Left cardiac atrium (tissue), 4 donors: ENCODE measurements at places on chromosomes 12 and 14. TPM values are rescaled to one million over a fixed set of nuclear protein-coding genes. Genes with fewer than 3 reads are reported as not detected.
A peak's percentile ranks its signal among the peaks of the same experiment; 100 is the strongest.

DNA sequence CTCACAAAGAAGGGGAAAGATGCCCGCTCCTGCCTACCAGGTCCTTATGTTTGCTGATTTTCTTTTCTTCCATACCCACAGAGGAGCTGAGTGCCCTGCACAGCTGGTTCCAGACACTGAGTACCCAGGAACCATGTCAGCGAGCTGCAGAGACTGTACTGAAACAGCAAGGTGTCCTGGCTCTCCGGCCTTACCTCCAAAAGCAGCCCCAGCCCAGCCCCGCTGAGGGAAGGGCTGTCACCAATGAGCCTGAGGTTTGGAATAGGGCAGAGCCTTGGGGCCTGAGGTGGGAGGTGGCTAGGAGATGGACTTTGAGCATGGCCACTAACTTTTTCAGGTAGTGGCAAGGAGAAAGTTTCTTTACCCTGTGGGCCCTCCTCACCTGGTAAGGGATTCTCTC is 2.3 kb downstream of the MARS1 start:
- no peak for DNase-seq

GRCh38 chr14:81684696-81685095 is 151.0 kb upstream of the SEL1L start:
- no peak for DNase-seq

DNA sequence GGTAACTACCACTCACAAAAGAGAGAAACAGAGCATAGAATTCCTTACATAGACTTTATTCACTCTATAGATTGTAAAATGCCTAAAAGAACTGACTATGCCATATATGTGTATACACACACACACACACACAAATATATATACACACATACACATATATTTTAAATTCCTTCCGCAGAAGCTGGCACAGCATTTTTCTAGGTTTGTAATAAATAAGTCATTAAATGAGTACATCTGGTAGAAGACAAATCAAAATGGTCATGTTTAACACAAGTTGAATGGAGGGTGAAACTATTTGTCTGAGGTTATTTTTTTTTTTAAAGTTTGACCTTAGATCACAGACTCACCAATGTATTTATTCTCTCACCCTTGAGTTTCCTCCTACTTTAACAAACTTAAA is 58.2 kb downstream of the CCER1 start:
- DNase-seq: no peak

GRCh38 chr14:63598807-63599206 is 42.9 kb downstream of the WDR89 start:
- DNase-seq: no peak

DNA sequence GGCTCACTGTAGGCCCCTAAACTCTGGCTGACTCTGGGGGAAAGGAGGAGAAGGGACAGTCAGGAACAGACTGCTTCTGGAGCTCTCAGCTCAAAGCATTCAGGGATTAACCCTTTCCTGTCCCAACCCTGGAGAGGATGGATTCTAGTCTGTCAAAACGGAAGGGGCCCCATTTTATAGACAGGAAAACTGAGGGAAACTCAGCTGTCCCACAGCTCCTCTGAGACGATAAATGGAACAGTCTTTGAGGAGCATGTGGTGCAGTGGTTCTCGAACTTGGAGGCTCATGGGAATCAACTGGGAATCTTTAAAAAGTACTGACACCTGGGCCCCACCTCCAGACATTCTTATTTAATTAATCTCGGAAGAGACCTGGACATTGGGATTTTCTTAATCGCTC is 23.7 kb downstream of the SRRM4 start:
- no peak for DNase-seq

GRCh38 chr12:110058875-110059615 is 10.7 kb upstream of the C12orf76 start:
- no peak for DNase-seq

- DNase-seq: no peak
These were observed 594.1 kb downstream of the NRXN3 start for GRCh38 chr14:78764240-78764639.

Gene SYNE2
- 173 TPM for total RNA-seq

Gene KLHL33
- 0.77 TPM for total RNA-seq

- DNase-seq: no peak
These were observed 60.2 kb upstream of the ACTN1 start for GRCh38 chr14:69039288-69039628.

GRCh38 chr12:754473-754820 is 2.1 kb downstream of the WNK1 start:
- DNase-seq: no peak

Gene RPAP3
- 22.8 TPM for total RNA-seq

Gene IL26
- total RNA-seq: not detected

DNA sequence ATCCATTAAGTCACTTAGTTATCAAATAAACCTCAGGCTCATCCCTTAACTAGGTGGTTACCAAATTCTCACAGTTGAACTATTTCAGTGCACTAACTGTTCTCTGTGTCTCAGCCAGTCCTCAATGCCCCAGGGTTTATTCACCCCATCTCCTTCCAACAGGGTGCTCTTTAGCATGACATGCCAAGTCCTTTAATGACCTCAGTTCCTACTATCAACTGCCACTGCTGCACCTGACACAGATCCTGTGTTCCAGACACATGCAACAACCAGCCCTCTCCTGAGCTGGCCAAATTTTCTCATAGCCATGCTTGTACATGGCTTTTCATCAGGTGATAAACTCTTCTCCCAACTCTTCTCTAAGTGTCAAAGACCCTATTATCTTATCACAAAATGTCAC is 80.0 kb downstream of the ATXN2 start:
- DNase-seq: no peak

DNA sequence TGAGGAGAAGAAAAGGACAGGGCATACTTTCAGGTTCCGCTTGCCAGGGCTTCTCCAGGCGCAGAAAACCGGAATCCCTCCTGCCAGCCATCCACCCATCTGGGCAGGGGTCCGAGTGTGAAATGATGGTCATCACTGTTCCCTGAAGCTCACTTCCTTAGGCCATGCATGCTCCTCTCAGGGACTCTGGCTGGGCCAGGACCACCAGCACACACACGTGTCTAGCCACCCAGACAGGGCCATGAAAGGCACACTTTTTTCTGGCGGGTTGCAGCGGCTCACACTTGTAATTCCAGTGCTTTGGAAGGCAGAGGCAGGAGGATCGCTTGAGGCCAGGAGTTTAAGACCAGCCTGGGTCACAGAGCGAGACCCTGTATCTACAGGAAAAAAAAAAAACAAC is 1.5 kb downstream of the TCL1A start:
- DNase-seq: no peak

- DNase-seq: no peak
These were observed 312.3 kb downstream of the ATP23 start for GRCh38 chr12:58253663-58254062.

GRCh38 chr12:116784238-116784612 is 46.1 kb downstream of the RNFT2 start:
- DNase-seq: no peak

Gene PTPRQ
- total RNA-seq: 13.7 TPM

GRCh38 chr14:64760916-64761315 is 56.7 kb downstream of the PLEKHG3 start:
- no peak for DNase-seq

- DNase-seq: no peak
These were observed 13.5 kb downstream of the SLC11A2 start for GRCh38 chr12:51012570-51013236.

DNA sequence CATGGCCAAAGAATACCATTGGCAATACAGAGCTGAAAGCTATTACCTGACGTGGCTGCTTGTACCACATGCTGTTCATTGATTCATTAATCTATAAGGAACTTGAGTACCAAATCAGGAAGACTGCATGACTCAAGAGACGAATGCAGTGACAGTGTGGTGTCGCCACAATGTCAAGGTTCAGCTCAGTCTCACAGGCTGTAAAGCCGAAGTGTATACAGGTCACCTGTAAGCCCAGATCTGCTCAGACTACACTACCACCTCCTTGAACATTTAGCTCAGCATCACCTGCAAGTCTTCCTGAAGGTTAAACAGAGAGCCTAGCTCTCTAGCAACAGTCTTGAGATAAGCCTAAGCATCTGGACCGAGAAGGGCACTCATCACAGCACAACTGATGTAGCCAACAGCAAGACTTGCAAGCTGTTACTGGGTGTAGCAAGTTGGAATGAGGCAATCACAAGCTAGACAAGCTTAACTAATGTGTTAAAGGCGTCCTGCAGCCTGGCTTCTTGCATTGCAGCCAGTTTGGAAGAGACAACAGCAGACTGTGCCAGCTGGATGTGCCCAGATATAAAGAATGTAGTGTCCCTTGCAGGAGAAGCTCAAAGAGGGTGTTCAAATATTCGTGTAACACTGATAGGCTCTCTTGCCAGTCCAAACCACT is 21.0 kb downstream of the TMTC1 start:
- DNase-seq: peak; percentile 52

DNA sequence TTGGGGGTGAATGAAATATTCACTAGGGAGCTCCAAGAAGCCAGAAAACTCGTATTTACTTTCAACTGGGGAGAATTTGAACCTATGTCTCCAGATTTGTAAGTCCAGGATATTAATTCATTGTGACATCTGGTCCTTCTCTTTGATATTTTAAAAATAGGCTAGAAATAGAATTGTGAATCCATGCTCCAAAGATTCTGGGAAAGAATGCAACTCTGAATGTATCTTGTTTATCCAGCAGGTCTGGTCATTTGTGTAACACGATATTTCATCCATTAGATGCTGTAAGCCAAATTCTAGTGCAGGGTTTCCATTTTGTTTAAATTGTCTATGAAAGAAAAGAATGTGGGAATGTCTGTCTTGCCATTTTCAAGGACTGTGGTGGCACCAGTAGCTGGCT is 334.7 kb downstream of the BMP4 start:
- no peak for DNase-seq
